Activated CD4-positive, alpha-beta T cell treated with anti-CD3 and anti-CD28 coated beads, Interleukin-2, Interleukin-6, amounts not matched to agents 100 ng/mL and 50 ng/mL, durations not matched to agents 16 hours and 8 hours (primary cell): ENCODE measurements at places on chromosomes 3 and 15.

DNA sequence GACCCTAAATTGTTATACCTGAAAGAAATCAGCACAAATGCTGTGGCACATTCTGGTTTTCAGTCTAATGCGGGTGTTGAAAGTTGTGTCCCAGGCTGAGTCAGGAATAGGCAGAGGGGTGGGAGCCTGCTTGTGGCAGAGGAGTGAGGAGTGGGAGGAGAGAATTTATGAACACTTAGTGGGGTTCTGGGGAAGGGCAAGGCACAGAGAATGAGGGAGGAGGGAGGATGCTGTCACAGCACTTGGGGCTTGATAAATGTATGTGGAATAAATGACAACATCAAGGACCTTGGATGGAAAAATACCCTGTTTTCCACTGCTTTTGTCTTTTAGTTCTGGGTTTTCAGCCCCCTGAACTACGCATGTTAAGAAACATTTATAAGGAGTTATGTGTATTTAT is 49.3 kb downstream of the ZNF621 start:
- DNase-seq, result no peak

GRCh38 chr15:72907733-72908132 is 124.2 kb upstream of the ADPGK start:
- DNase-seq, result no peak

DNA sequence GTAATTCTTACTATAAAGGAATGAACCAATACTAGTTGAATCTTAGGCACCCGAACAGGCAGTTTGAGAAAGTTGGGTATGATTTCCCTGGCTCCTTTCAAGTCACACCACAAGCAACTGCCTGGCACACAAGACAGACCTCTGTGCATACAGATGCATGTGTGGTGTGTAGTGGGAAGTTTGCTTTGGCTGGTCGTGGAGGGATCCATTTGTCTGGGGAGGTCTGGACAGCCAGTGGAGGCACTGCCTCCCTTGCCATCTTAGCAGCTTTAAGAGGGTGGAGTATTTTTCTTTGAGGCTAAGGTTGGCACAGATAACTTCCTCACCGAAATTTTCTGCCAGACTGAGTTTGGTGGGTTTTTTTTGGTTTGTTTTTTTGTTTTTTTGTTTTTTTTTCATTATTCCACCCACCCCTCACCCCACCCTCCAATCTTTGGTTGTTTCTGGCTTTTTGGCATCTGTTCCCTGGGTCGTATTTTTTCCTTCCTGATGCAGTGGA is 97.1 kb downstream of the TMEM212 start:
- no peak for DNase-seq

DNA sequence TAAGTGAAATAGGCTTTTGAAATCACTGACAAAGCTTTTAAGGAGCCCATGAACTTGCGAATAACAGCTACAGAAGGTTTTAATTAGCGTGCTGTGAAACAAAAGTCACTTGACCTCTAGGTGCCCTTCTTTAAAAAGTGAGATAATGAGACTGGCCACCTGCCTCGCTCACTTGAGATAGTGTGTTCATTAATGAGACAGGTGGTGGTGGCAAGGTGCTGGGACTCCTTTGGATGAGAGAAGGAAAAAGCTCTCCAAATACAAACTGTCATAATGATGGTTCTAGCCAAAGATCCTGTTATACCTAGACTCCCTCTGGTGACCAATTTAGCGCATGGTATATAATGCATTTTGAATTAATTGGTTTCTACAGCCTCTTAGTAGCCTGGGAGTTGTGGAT is 22.7 kb upstream of the IREB2 start:
- DNase-seq, result no peak

DNA sequence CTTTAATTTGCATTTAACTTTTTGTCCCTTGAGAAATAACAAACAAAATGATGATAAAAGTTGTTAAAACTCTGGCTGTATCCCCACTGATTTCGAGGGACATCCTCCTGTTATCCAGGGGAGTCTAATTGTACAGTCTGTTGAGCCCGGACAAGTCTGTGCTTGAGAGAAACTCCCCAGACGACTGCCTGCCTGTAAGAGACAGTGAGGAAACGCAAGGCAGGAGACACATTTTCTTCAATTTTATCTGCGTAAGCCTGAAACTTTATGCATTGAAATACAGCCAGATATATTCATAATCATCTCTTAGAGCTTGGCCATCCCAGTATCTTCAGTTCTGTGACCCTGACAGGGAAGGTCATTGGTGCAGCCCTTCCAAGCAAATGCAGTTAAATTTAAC is 97.7 kb downstream of the ROBO2 start:
- DNase-seq, result no peak

GRCh38 chr3:33167284-33167683 is 51.3 kb downstream of the SUSD5 start:
- no peak for DNase-seq

GRCh38 chr15:100623301-100623700 is 20.9 kb downstream of the ASB7 start:
- no peak for DNase-seq

DNA sequence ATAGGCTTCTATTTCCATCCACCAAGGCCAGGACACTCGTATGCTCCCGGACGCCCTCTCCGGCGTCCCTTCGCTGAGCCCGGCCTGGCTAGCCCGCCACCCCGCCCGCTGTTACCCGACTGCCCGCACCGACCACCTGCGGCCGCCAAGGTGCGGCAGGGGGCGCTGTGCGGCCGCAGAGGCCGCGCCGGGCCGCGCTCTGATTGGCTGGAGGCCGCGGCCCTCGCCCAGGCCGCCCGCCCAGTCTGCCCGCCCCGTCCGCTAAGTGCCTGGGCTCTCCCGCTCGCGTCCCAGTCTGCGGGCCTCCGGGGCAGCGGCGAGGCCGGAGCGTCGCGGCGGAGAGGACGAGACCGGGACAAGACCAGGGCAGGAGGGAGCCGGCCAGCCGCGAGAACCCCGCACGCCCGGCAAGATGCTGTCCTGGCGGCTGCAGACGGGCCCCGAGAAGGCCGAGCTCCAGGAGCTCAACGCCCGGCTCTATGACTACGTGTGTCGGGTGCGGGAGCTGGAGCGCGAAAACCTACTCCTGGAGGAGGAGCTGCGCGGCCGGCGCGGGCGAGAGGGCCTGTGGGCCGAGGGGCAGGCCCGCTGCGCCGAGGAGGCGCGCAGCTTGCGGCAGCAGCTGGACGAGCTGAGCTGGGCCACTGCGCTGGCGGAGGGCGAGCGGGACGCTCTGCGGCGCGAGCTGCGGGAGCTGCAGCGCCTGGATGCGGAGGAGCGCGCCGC is at the start of gene SYNM:
TSS of gene SYNM (plus strand) at position 293 of the 726 bp plus-strand sequence. CDS start at position 413, 120 bp downstream.
- peak; percentile 69 for DNase-seq

DNA sequence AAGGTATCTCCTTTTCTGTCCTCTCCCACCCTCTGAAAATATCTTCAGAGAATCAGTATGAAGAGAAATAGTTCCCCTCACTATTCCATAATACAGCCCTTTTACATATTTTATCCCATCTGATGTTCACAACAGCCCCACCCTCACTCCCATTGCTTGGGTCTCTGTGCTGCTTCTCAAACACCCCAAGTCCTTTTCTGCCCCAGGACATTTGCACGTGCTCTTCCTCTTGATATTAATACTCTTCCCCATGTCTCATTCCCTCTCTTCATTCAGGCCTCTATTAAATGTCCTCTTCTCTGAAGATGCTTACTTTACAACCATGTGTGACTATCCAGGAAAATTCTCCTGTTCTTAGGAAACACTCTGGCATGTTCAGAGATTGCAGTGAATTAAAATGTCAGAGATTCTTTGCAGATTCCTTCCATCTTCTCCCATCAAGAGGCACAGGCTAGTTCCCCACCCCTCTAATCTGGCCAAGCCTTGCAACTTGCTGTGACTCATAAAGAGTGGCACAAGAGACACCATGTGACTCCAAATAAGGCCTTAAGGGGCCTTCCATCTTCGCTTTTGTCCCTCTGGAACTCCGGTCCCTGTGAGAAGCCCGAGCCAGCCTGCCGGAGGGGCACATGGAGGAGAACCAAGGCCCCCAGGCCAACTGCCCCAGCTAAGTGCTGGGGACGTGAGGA is 128.5 kb downstream of the CHSY1 start:
- no peak for DNase-seq

GRCh38 chr3:71273453-71273852 is 310.1 kb downstream of the FOXP1 start:
- DNase-seq, result no peak

GRCh38 chr3:2599471-2599870 is 500.8 kb downstream of the CNTN4 start:
- DNase-seq, result no peak

DNA sequence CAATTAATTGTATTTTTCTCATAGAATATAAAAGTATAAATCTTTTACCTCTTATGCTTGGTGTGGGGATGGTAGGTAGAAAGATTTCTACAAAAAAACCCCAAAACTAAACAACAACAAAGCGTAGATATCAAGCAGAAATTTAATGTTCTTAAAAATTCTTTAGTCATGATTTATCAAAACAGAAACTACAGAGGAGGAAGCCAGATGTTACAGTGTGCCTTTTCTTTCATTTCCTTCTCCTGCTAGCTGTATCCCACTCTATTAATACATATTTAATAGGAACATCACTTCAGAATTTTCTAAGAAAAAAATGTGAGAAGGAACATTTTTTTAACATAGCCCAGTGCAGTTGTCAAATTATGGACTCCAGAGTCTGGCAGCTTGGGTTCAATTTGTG is 420.6 kb downstream of the TUSC7 start:
- DNase-seq, result no peak
